NCI-H524 (cell line): ENCODE measurements at places on chromosomes 2 and 18.
A peak's percentile ranks its signal among the peaks of the same experiment; 100 is the strongest.

DNA sequence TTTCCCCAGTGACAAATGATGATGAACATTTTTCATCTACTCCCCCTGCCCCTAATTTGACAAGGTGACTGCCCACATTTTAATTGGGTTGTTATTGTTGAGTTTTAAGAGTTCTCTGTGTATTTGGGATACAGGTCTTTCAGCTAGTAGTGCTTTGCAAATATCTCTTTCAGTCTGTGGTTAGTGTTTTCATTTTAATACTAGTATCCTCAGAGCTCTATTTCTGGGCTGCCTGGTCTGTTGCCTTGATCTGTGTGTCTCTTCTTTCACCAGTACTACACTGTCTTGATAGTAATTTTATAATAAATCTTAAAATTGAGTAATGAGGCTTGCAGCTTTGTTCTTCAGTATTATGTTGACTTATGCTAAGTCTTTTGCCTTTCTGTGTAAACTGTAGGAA is 19.7 kb downstream of the EIF5B start:
- no peak for DNase-seq

DNA sequence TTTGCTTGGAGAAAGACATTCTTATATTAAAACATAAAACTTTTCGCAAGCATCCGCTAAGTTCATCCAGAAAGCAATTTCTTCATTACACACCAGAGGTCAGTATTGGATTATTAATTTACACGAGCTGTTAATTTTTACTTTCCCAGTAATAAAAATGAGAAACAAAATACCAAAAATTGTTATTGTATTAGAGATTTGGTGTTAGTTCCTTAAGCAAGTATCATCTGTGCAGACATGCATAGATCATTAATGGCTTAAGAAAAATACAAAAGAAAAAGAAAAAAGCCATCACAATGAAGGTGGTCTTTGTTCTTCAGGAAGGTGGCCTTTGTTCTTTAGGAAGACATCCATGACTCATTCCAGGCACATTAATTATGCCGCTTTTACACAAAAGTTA is 53.6 kb upstream of the HNMT start:
- peak; percentile 41 for DNase-seq

- no peak for DNase-seq
Measured at GRCh38 chr2:191866675-191867506, 20.0 kb upstream of the CAVIN2 start.

DNA sequence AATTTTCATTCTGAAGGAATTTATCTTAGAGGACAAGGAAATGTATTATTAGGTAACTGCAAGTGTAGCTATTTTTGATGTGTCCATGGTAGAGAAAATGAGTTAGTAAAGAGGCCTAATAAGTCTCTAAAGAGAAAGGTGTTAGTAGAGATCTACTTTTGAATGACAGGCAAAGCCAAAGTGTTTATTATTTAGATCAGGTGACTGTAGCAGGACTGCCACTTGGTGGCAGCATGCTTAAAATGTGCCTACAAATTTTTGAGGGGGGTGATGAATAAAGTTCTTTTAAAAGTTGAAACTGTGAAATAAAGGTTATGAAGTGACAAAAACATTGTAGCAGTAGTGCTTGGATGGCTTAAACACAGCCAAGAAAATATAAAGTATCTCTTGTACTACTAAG is 421.5 kb upstream of the MEIS1 start:
- DNase-seq = no peak

- no peak for DNase-seq
Measured at GRCh38 chr18:36309436-36310391, 12.2 kb downstream of the FHOD3 start.

GRCh38 chr2:75381032-75381431 is 179.7 kb downstream of the EVA1A start:
- DNase-seq = no peak

DNA sequence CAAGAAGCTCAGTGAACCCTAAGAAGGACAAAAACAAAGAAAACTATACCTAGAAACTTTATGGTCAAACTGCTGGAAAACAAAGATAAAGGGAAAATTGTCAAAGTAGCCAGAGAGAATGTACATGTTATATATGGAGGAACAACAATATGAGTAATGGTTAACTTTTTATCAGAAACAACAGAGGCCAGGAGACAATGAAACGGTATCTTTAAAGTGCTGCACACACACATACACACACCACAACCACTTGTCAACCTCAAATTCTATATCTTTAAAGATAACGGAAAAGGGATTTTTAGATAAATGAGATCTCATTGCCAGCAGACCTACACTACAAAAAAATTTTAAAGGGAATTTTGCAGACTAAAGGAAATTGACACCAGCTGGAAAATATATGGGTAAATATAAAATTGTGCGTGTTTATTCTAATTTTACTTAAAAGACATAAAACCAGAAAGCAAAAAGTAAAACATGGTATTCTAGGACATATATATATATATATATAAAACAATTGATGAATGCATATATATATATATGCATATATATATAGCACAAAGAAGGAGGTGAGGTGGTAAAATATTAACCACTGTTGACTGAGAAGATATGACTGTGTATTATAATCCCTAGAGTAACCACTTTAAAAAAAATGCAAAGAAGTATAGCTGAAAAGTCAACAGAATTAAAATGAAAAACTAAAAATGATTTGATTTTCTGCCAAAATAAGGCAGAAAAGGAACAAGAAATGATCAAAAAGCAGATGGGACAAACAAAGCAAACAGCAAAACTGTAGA is 172.0 kb downstream of the SRBD1 start:
- DNase-seq = no peak

DNA sequence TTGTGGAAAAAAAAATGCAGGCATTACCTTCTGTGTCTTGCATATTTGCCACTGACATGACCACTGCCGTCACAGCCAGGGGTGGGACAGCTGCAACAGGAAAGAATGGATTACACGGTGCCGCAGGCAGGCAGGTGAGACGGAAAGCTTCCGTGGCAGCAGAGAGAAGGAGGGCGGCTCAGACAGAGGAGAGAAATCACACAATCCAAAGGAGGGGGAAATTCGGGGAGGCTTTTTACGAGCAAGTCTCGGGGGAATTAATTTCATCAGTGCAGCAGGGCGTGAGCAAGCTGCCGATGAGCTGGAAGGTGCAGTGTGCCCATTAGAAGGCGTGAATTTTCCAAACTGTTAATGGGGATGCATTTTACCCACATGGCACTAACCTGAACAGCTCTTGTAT is 234.8 kb upstream of the PXDN start:
- peak; percentile 14 for DNase-seq

- no peak for DNase-seq
Measured at GRCh38 chr2:20567159-20567925, 83.6 kb downstream of the HS1BP3 start.

- no peak for DNase-seq
Measured at GRCh38 chr18:26418225-26418624, 130.1 kb downstream of the KCTD1 start.

GRCh38 chr2:238868616-238869292 is 20.9 kb downstream of the TWIST2 start:
- peak; percentile 8 for DNase-seq

GRCh38 chr18:4207383-4207985 is 247.6 kb downstream of the DLGAP1 start:
- no peak for DNase-seq

- DNase-seq = no peak
Measured at GRCh38 chr2:240145461-240145860, 5.0 kb upstream of the OTOS start.

- peak; percentile 57 for DNase-seq
Measured at GRCh38 chr2:3377279-3377611, 373 bp downstream of the EIPR1 start.

DNA sequence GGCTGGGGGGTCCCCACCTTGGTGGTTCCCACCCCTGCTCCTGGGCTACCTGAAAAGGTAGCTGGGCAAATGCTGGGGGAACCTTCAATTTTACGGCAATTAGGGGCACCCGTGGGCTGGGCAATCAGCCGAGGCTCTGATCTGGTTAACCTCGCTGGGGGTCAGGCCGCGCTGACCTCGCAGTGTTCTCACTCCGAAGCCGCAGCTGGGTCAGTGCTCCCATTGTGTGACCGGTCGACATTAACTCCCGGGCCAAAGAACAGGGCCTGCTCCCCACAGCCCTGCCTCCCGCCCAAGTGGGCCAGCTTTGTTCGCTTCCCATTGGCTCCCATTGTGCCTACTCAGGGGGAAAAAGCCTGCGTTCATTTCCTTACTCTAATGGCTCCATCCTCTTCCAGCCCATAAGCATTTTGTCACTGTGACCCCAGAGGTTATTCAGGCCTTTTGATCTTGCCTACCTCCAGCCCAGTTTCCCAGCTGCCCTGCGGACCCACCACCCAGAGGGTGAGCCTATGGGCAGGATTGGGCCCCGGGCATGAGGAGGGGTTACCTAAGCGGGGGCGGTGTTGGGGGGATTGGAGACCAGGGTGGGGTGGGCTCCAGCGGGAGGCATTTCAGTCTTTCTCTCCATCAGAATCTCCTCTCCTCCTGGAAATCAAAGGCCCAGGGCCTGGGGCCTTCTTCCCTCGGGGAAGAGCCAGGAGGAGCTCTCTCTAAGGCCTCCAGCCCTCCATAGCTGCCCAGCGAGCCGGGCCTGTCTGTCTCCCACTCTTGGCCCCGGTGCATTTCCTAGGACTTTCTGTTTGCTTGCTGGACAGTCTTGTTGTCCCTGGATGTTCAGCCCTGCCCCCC is 90.1 kb downstream of the MYCN start:
- DNase-seq = no peak

DNA sequence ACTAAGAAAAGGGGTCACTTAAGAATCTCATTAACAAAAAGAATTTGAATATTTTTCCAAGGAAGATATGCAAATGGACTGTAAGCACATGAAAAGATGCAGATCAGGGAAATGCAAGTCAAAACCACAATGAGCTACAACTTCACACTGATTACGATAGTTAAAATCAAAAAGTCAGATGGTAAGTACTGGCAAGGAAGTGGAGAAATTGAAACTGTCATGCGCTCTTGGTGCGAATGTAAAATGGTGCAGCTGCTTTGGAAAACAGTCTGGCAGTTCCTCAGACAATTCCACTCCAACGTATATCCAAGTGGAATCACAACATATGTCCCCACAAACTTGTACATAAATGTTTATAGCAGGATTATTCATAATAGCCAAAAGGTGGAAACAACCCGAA is 81.4 kb downstream of the MSH2 start:
- no peak for DNase-seq

DNA sequence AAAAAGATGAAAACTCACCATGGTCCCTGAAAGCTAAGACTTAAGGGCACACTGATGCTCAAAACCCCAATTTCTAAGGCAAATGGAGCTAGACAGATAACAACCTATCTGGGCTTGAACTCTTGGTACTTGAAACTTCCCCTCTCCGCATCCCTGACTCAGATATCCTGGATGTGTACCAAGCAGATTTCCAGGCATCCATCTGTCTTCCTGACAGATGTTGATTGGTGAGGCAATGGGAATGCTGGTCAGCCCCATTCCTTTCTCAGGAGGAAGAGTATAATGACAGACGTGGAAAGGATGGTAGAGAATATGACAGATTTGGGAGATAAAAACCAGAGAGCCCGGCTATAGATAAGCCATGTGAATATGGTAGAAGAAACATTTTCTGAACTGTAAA is 69.2 kb downstream of the ADD2 start:
- peak; percentile 5 for DNase-seq

- DNase-seq = peak; percentile 82
Measured at GRCh38 chr18:1018181-1018681, 113.6 kb downstream of the ADCYAP1 start.

- DNase-seq = peak; percentile 4
Measured at GRCh38 chr18:21300035-21300907, 58.2 kb downstream of the GREB1L start.

DNA sequence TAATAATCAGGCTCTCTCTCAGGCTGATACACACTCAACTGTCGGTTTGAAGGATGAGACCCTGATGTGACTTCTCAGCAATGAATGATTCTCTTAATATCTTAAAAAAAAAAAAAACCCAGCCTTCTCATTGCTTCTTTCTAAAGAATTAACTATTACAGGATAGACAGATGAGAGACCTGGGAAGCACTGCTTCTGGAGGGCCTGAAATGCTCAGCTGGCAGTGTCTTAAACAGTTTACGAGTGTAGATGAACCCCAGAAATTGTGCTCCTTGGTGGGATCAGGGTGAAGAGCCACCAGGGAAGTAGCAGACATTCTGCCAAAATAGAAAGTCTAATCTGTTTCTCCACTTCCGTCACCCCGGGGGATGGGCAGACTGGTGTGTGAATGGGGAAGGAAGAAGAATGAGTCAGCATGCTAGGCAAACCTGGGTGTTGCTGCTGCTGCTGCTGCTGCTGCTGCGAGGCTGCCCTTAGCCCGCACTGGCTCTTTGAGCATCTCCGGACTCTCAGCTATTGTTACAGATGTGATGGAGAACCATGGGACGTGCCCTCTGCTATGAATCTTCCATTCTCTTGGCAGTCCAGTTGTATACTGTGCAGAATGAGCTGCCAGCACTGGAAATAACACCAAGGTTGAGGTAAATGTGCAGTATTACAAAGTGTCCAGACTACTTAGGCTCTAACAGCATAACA is 158.4 kb downstream of the SETBP1 start:
- DNase-seq = no peak

DNA sequence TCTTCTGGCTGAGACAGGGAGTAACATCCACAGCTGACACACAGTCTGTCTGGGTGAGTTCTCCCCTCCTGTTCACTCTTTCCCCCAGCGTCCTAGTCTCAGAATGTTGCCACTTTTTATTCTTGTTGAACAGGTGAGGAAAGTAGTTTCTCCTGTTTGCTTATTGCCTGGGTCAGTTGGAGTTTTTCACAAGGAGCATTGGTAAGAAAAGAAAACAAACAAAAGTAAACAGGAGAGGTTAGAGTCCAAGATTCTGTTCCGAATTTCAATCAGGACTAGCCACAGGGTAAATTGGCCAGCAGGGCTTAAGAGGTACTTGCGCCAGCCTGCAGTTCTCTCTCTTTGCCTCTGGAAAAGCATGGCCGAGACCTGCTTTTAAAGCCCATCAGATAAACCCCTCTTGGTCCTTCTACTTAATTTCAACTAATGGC is 255.0 kb upstream of the EPAS1 start:
- no peak for DNase-seq

- no peak for DNase-seq
Measured at GRCh38 chr2:222322236-222322635, 23.4 kb upstream of the PAX3 start.

DNA sequence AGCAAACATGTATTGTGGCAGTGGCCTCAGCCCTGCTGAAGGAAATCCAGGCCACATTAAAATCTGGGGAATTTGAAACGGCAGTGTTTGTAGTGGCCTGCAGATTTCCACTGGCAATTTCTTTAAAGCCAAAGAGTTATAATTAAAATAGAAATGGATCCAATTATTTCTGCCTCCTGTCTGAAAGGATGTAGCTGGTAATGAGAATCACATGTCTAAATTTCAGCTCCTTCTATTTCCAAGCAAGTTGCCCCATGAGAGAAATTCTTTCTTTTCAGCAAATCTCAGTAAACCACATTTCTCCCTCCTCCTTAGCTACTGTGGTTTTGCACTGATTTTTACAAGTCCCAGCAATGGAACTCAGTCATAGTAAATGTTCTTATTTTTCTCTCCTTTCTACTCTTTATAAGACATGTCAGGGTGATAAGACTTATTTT is 55.4 kb upstream of the ZNF396 start:
- DNase-seq = no peak

DNA sequence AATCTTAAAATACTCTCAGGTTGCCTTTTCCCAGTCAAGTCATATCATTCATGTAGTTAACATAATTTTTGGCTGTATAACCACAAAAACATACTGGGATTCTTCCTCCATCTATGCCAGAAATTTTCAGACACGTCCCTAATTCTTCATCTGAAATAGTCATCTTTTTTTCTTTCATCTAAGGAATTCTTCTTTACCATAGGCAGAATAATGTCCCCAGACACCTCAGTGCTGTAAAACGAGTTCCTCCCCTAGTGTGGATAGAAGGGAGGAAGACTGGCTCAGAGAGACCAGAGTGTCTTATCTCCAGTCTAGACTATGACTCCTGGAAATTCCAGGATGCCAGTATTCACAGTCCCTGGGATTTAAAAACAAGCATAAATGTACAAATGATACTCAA is 127.8 kb downstream of the MREG start:
- no peak for DNase-seq
